Activated CD8-positive, alpha-beta T cell treated with anti-CD3 and anti-CD28 coated beads for 36 hours (primary cell): ENCODE measurements at places on chromosomes 12 and 14. TPM values are rescaled to one million over a fixed set of nuclear protein-coding genes. Genes with fewer than 3 reads are reported as not detected.

Gene EEF1AKMT3
- total RNA-seq: 4.0 TPM

Gene SPATS2
- total RNA-seq: 10.8 TPM

DNA sequence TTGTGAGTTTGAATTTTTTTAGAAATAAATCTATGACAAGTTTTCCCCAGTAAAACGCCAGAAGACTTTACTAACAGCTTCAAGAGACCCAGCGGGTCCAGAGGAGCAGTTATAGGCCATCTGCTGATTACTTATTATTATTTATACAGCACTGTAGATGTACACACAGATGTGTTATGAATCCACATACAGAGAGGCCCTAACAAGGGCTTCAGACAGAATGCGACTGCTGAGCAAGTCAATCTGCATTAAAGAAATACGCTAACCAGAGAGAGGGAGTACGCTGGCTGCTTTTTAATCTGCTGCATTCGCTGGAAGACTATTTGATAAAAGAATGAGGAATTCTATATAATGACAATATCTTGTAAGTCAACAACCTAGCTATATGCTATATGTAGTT is 32.5 kb downstream of the ATF7 start:
- DNase-seq: no peak
- no peak overlapping the region for H3K27ac ChIP-seq
- no peak overlapping the region for H3K4me3 ChIP-seq

GRCh38 chr14:68961781-68962584 is 17.1 kb downstream of the ACTN1 start:
- H3K36me3 ChIP-seq: peaks cover 32% of the 10 kb centered on the region
- H3K4me3 ChIP-seq: no peak overlapping the region
- H3K27me3 ChIP-seq: no peaks in the 10 kb centered on the region
- DNase-seq: no peak

- DNase-seq: no peak
- no peak overlapping the region for H3K4me3 ChIP-seq
- H3K27ac ChIP-seq: no peak overlapping the region
- peaks cover 22% of the 10 kb centered on the region for H3K4me1 ChIP-seq
- H3K36me3 ChIP-seq: no peaks in the 10 kb centered on the region
Observed at GRCh38 chr12:25189656-25190055, 5.3 kb downstream of the DNAI7 start.

DNA sequence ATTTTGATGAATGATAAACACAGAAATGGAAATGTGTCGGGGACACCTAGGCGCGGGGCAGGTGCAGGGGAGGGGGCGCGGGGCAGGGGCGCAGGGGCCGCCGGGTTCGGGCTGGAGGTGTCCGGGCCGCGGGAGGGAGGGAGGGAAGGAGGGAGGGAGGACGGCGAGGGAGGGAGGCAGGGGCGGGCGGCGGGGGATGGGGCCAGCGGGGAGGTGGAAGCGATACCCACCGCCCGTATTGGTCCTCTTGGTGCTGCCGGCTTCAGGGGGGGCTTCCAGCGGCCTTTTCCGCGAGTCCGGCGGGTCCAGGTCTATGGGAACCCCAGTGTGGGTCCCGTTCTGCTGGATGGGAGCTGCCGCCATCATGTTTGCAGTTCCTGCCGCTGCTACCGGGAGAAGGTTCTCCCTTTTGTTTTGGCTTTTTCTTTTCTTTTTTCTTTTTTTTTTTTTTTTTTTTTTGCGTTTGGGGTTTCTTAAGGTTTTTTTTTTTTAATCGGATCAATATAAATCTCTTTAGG is 703 bp downstream of the NOVA1 start:
- H3K27me3 ChIP-seq: peaks cover 21% of the 10 kb centered on the region
- no peak overlapping the region for H3K27ac ChIP-seq
- DNase-seq: no peak

Gene KRT86
- not detected for total RNA-seq

Gene ADAM21
- not detected for total RNA-seq

DNA sequence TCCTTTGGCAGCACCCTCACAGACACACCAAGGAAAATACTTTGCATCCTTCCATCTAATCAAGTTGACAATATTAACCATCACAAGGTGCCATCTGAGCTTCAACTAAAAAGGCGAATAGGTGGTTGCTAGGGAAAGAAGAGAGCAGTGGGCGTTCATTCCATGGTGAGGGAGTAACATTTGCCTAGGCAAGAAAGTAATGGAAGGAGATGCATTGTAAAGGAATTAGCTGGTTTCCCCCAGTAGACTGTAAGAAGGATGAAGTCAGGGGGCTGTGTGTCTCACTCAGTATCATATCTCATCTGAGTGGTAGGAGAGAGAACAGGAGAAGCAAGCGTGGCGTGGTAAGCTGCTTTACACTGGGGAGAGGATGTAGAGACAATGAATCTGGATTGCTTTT is 34.7 kb downstream of the AKAP6 start:
- no peak for DNase-seq
- H3K4me1 ChIP-seq: no peaks in the 10 kb centered on the region
- no peak overlapping the region for H3K4me3 ChIP-seq
- H3K36me3 ChIP-seq: no peaks in the 10 kb centered on the region
- H3K27ac ChIP-seq: no peak overlapping the region
- H3K27me3 ChIP-seq: no peaks in the 10 kb centered on the region

GRCh38 chr12:18368594-18368993 is 107.3 kb downstream of the PIK3C2G start:
- no peak overlapping the region for H3K27ac ChIP-seq
- H3K27me3 ChIP-seq: no peaks in the 10 kb centered on the region
- no peaks in the 10 kb centered on the region for H3K36me3 ChIP-seq
- DNase-seq: no peak
- H3K4me1 ChIP-seq: no peaks in the 10 kb centered on the region

GRCh38 chr12:105064564-105065178 is 19.6 kb downstream of the ALDH1L2 start:
- no peaks in the 10 kb centered on the region for H3K27me3 ChIP-seq
- no peaks in the 10 kb centered on the region for H3K4me1 ChIP-seq
- H3K36me3 ChIP-seq: no peaks in the 10 kb centered on the region

- no peak overlapping the region for H3K4me3 ChIP-seq
- peaks cover 6% of the 10 kb centered on the region for H3K27me3 ChIP-seq
- DNase-seq: no peak
- no peak overlapping the region for H3K27ac ChIP-seq
- H3K4me1 ChIP-seq: peaks cover 14% of the 10 kb centered on the region
Observed at GRCh38 chr12:111759991-111760390, 6.7 kb upstream of the ALDH2 start.
